ENCODE measurements at places on chromosomes 7 and 10. TPM values are rescaled to one million over a fixed set of nuclear protein-coding genes. Genes with fewer than 3 reads are reported as not detected.

The EMX2 gene
- not detected for polyA plus RNA-seq

The FERD3L gene
- polyA plus RNA-seq, result not detected

The SLC26A4 gene
- polyA plus RNA-seq, result 1.2 TPM

The RARRES2 gene
- polyA plus RNA-seq, result not detected

The TDRD1 gene
- polyA plus RNA-seq, result not detected

The TFAM gene
- 105 TPM for polyA plus RNA-seq

The ADCY1 gene
- 0.01 TPM for polyA plus RNA-seq

The C10orf143 gene
- 0.08 TPM for polyA plus RNA-seq

The PDE6C gene
- not detected for polyA plus RNA-seq

The ADCYAP1R1 gene
- polyA plus RNA-seq, result not detected

The FRAT1 gene
- 2.3 TPM for polyA plus RNA-seq
